ENCODE measurements at places on chromosomes 1 and 21.

GRCh38 chr1:37878071-37878470, 18.7 kb upstream of the MTF1 start:
- DNase-seq: no peak

- DNase-seq: no peak
Measured at GRCh38 chr1:157269656-157270375, 131.6 kb upstream of the ETV3 start.

DNA sequence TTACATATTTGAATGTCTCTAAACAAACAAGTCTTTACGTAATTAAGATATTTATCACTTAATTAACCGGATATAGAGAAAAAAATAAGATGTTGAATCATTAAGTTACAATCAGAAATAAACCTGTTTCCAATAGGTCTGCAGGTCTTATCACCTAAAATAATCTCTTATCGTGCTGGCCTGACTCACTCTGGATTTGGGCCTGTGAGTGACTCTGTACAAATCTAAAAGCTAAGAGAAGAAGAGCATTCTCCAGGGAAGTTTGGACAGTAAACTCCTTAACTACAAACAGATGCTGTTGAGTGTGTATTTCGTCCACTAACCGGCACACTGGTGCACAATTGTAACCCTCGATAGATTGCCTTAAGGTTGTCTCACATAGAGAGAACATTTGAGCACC, 25.3 kb downstream of the CEP104 start:
- DNase-seq: no peak

DNA sequence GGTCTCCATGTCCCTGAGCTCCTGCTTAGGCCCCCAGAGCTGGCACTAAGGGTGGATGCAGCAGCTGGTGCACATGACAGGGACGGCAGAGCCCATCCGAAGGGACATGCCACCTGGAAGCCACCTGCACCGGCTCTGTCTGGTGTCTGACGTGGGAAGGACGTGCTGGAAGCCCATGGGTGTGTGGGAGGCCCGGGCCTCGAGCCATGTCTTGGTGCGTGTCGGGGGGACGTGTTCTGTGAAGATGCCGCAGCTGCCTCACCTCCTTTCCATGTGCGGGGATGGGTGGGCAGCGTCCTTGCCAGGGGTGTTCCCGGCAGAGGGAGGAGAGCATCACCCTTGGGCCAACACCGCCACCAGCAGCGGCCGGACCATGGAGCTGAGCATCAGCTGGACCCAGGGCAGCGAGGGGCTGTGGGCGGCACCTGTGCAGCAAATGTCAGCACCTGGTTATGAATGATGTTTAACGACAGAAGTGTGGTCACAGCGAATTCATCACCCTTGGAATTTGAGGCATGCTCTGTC, 15.5 kb upstream of the POFUT2 start:
- no peak for DNase-seq

DNA sequence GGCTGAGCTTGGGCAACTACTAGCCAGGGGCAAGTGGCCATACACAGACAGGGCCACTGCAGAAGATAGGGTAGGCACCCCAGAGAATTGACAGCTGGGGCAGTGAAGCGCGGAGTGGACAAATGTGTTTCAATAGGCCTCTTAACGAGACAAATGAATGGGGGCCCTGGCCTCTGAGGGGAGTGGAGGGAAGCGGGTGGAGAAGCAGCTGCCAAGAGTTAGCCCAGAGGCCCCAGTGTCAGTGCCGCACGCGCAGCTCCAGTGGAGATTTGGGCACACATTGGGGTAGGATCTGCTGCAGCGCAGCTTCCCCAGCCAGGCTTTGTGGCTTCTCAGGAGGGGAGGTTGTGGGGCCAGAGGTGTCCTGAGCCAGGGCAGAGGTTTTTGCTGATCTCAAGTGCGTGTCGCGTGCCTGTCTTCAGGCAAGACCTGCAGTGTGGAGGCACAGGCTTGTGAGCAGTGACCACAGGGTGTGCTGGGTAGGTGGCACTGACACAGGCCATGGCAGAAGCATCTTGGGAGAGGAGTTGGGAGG, 16.9 kb downstream of the PTPRF start:
- no peak for DNase-seq

GRCh38 chr1:91750398-91750996, 135.5 kb downstream of the TGFBR3 start:
- no peak for DNase-seq

Data from activated CD8-positive, alpha-beta memory T cell treated with anti-CD3 and anti-CD28 coated beads for 1 hour (primary cell).